Fibroblast of villous mesenchyme (primary cell): ENCODE measurements at places on chromosomes 1 and 21.

DNA sequence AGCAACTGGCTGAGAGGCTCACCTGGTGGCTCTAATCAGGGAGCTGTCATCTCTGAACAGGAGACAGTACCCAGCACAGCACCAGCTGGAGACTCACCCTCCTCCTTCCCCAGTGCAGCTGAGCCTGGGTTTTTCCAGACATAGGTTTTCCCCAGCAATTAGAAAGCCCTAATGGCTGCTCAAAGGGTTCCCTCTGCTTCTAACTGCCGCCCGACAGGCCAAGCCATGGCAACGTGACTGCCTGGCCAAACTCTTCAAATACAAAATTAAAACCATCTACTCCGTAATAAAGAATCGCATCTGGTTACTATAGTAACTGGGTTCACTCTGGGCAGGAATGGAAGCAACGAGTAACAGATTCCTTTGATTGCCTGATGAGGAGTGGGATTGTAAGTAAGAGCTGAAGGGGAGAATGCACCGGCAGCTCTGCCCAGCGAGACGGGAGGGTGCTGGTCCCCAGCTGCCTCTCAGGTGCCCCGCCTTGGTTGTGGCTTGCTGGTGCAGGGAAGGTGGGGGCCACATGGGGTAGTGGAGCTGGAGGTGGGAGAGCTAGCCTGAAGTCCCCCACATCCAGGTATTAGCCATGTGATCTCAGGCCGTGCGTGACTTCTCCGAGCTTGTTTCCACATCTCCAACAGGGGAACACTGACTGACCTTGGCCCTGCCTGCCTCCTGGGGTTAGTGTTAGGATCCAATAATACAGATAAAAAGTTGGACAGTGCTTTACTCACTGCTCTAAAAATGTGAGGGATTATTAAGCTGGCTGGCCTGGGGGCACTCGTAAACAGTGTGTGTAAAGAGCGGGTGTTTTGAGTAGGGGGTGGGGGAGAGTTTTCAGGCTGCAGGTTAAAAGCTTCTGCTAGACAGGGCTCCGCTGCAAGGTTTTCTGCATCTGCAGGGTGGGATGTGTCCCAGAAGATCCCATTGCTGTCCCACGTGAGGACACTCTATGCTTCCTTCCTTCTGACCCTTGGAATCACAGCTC lies 94.2 kb downstream of the KCNN3 start:
- DNase-seq: no peak

DNA sequence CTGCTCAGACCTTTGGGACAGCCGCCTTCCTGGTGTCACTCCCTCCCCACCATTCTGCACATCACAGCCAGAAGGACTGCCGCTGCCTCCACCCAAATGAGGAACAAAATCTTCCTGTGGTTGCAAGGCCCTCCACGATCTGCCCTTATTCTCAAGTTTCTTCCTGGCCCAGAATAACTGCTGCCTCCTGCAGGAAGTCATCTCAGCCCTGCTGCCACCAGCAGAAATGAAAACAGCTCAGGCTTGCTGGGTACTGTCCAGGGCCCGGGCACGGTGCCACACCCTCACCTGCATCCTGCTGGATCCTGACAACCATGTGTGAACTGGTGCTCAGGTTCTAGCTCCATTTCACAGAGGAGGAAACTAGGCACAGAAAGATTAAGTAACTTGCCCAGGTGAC lies 2.8 kb downstream of the CLDN19 start:
- no peak for DNase-seq

GRCh38 chr1:87973896-87974295 lies 645.2 kb downstream of the LMO4 start:
- DNase-seq: no peak

DNA sequence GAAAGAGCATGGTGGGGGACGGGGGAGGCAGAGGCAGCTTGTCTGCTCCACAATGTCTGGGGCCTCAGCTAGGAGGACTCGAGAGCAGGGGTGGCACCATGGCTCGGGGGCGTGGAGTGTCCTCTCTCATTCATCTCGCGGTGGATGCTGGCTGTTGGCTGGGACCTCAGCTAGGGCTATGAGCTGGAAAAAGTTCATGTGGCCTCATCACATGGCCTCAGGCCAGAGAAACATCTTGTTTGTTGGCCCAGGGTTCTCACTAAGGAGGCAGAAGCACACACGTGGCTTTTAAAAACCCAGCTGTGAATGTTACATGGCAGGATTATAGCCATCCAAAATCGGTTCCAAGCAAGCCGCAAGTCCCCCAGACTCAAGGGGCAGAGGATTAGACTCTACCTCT lies 6.2 kb upstream of the CENPS start:
- peak; percentile 52 for DNase-seq

GRCh38 chr1:175210744-175211143 lies 18.2 kb upstream of the KIAA0040 start:
- no peak for DNase-seq

- DNase-seq: no peak
These were observed 8.3 kb downstream of the TGFBR3 start for GRCh38 chr1:91877574-91878208.

DNA sequence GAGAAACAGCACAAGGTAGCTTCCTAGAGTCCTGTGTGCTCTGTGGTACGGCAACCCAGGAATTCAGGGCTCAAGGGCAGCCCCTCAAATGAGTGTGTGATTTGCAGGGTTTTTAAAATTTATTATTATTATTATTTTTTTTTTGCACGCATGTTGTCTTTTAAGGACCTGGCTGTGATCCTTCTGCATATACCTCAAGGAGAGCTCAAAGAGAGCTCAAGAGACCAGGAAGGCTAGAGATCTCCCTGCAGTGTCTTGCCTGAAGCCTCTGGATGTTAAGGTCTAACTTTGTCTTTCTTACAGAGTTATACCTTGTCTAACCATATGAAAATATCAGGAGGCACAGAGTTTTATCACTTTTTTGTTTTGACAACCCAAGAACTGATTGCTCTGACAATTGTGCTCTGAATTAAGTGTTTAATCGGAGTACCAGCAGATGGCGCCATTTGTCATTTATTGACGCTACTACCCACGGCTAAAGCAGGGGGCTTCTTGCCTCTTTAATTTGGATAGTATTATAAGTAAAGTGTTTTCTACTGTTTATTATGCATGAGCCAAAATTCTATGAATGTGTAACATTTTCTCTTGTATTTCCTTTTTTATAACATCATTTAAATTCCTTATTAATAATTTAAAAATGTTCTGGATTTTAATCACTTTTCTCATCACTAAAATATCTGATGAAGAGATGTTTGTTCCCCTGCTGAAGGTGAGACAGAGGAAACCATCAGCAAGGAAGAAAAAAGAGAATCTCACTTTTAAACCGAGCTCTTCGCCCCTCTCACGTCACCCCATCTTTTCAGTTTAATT lies 35.8 kb upstream of the LMO4 start:
- peak; percentile 68 for DNase-seq

GRCh38 chr1:198564716-198565115 lies 24.2 kb upstream of the ATP6V1G3 start:
- no peak for DNase-seq

GRCh38 chr21:25283720-25284119 lies 323.6 kb downstream of the MRPL39 start:
- peak; percentile 28 for DNase-seq

DNA sequence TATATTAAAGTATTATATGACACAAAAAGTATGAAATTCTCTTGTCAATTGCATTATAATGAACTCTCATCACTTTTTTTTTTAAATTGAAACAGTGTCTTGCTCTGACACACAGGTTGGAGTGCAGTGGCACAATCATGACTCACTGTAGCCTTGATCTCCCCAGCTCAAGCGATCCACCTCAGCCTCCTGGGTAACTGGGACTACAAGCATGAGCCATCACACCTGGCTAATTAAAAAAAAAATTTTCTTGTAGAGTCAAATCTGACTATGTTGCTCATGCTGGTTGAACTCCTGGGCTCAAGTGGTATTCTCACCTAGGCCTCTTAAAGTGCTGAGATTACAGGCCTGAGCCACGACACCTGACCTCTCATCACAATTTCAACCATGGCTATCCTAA lies 259.3 kb downstream of the S1PR1 start:
- no peak for DNase-seq

DNA sequence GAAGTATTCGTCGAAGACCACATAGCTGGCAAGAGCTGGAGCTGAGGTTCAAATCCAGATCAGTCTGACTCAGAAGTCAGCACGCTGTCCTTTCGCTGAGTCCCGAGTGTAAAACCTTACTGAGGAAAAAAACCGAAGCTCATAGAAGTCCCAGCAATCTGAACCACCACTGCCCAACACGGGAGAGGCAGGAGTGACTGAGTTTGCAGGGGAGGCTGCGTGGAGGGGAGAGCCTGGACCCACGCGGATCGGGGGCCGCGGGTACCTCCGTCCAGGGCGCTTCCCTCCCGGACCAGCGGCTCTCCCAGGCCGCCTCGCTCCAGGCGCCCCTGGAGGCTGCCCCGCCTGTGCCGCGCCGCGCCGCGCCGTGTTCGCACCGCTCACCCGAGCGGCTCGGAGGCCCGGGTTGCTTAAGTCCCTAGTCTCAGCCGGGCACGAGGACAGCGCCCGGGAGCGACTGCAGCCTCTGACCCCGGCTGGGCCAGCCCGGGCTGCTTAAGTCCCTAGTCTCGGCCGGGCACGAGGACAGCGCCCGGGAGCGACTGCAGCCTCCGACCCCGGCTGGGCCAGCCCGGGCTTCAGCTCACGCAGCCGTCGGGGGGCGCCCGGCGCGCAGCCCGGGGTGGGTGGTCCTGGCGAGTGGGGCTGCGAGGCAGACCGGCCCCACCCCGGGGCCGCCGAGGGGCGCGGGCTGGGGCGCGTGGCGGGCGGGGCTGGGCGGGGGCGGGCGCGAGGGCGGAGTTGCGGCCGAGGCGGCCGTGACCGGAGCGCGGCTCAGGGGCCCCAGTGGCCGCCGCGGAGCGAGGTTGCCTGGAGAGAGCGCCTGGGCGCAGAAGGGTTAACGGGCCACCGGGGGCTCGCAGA lies at the start of gene ADAMTSL4:
TSS of gene ADAMTSL4 (plus strand) at position 777 of the 864 bp plus-strand sequence. CDS start 2,881 bp downstream, outside the sequence.
- peak; percentile 89 for DNase-seq

GRCh38 chr1:198275597-198275996 lies 118.8 kb downstream of the NEK7 start:
- no peak for DNase-seq

- DNase-seq: no peak
These were observed 4.8 kb downstream of the RBM34 start for GRCh38 chr1:235156265-235156664.

DNA sequence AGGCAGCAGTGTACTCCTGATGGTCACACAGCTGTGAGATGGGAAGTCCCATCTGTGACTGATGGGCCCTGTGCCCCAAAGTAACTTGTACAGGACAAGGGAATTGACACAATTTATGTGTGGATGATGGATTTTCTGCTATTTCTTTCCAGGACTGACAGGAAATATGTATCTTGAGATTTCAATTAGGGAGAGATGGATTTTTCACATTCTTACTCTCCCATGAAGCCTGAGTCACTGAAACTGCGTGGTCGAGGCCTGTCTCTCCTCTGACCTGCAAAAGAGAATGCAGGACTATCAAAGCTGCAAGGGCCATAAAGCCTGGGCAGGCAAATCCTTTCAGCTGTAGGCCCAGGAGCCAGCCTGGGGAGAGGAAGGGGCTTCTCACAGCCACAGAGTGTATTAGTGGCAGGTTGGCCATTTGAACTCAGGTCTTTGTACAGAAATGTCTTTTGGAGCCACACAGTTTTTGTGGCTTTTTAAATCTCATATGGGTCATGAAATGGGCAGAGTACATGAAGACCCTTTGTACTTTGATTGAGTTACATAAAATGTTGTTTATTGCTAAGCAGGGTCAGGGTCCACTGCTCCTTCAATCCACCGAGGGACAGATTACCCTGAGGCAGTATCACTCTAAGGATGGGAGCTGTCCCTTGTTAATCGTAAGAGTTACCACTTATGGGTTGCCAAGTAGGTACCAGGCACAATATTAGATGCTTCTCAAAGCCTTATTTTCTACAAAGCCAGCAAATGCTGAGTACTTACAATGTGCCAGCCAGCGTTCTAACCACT lies 14.8 kb downstream of the ALX3 start:
- DNase-seq: no peak

DNA sequence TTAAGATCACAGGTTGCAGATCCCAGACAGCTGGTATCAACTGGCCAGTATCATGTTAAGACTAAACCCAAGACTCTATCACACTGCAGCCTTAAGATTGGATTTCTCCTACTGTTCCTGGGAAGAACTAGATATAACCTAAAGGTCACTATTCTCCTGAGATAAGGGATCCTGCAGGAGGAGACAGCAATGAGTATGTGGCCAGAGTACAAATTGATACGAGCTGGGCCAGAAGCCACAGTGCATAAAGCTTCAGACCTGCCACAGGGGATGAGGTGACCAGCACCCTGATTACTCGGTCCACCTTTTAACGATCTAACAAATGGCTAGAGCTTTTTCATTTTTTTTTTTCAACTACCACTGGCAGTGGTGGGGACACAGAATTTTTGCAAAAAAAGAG lies 31.0 kb downstream of the HSD3B1 start:
- no peak for DNase-seq

GRCh38 chr1:46667782-46668760 lies at the start of gene ATPAF1:
TSS of gene ATPAF1 (minus strand) at chr1:46668364. CDS start at chr1:46668322, 42 bp downstream.
- DNase-seq: peak; percentile 63

DNA sequence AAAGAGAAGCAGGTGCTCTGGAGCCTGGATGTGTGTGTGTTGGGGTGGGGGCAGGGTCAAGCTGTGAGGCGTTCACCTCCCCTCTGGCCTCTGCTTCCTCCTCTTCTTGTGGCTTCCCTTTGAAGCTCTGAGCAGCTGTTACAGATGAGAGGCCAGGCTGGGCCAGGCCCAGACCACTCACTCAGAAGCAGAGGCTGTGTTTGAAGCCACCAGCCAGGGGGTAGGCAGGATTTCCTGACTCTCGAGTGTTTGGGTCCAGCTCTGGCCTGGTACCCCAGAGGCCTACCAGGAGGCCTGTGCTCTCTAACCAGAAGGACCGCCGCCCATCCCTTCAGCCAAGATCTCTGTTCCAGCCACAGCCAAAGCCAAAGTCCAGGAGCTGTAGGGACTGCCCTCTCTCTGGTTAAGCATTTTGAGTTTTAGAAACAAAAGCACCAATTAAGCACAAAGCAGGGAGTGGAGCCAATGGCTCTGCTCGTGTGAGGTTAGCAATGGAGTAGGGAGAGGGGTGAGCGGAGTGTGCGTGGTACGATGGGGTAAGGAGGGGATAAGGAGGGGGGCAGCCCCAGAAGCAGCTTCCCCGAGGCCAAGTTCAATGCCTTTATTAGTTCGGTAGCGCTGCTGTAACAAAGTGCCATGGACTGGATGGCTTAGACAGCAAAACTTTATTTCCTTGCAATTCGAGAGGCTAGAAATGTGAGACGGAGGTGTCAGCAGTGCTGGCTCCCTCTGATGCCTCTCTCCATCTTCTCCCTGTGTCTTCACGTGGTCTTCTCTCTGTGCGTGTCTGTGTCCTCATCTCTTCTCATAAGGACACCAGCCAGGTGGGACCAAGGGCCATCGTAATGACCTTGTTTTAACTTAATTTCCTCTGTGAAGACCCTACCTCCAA lies 20.5 kb downstream of the RCSD1 start:
- DNase-seq: no peak

DNA sequence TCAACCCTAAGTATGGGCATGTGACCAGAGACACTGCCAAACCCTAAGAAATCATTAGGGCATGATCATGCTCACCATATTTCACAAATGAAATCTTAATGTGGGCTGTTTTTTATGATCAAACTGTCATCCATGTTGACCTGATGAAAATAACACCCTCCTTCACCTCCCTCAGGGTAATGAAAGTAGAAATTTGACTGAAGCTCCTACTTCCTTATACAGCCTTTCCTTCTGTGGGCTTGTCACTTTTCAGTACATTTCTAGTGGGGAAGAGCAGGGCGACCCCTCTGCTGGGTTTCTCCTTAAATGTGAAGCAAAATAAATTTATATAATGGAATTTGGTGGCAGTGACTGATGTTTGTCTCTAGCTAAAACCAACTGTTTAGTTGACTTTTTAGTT lies 25.9 kb downstream of the IVNS1ABP start:
- no peak for DNase-seq
